ENCODE measurements at places on chromosomes 12 and 14.

- ATAC-seq = peak; percentile 36
Measured at GRCh38 chr12:48969833-48970701, 1.5 kb downstream of the WNT10B start.

GRCh38 chr14:68404146-68404527, 388.7 kb downstream of the ZFP36L1 start:
- ATAC-seq = no peak

GRCh38 chr14:63777024-63777423, 49.2 kb upstream of the SGPP1 start:
- ATAC-seq = no peak

DNA sequence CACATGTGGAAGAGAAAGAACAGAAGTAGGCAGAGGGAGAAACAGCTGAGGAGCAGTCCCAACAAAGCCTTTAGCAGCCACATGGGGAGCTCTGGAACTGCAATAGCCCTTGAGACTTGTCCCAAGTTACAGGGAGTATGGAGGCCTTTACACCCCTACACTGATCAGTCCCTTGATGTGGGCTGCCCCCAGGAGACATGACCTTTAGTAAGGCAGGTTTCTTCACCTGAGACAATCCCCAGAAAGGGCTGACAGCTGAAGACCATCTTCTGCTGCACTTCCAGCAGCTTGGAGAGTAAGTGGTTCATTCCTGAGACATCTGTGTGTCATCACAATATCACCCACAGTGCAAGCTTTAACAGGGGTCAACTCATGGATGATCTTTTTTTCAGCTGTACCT, 8.6 kb upstream of the SNAPC1 start:
- no peak for ATAC-seq

- ATAC-seq = no peak
Measured at GRCh38 chr12:65878540-65878939, 54.3 kb downstream of the HMGA2 start.

- ATAC-seq = no peak
Measured at GRCh38 chr12:59823567-59823966, 227.7 kb downstream of the SLC16A7 start.

GRCh38 chr14:23439107-23439835, 3.8 kb upstream of the MYH7 start:
- ATAC-seq = no peak

DNA sequence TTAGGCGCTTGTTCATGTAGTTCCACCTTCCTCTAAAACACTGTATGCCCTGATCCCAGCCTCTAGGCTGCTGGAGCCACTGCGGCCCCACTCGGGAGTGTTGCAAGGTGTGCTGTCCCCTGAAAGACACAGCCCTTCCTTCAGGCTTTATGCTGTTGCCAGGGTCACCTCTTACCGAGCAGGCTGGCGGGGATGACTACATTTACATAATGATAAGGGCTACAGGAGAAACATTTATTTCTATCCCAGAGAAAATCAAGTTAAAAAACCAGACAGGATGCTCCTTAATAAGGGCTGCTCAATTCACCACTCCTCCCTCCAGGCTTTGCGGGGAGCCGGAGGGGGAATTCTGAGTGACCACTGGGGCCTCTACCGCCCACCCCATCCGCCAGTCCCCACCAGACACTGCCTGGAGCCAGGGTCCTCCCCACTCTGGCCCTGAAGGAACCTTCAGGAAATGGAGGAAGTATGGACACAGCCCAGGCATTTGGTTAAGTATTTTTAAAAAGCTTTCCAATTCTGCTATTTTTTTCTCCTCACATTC, 200.6 kb downstream of the TTC7B start:
- ATAC-seq = no peak

DNA sequence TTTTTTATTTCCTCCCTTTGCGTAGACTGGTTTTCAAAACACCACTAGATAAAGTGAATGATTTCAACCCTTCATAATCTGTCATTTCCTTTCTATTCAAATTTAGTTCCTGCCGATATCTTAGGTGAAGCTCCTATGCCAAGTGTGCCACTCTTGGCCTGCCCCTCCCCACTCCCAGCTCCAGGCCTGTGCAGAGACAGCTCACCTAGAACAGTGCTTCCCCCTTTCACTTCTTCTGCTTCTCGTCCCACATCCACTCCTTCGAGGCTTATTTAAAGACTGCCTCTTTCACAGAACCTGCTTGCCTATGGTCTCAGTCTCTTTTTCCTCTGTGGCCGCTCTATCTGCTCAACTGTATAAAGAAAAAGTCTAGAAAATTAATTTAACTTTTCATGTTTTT, 473.8 kb downstream of the RAD51B start:
- ATAC-seq = peak; percentile 36
